ENCODE measurements at places on chromosomes 12 and 14.

DNA sequence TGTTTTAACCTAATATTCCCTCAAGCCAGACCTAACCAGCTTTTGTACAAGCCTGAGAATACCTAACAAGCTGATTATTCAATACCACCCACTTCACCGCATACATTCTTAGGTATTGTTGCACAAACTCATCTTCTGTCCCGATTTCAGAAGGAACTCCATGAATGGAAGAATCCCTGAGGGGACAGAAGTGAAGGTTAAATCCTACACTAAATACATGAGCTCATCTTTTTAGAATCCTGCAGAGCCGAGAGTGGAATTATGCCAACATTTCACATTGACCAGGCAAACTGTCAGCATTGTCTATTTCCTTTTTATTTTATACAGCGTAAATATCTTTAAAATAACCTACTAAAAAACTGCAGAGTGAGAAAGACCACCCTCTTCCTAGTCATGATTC is 140.7 kb upstream of the PRICKLE1 start:
- no peak for DNase-seq

- DNase-seq: no peak
Measured at GRCh38 chr14:91292491-91292890, 48.0 kb upstream of the GPR68 start.

- DNase-seq: no peak
Measured at GRCh38 chr12:6758506-6759095, 5.7 kb upstream of the MLF2 start.

DNA sequence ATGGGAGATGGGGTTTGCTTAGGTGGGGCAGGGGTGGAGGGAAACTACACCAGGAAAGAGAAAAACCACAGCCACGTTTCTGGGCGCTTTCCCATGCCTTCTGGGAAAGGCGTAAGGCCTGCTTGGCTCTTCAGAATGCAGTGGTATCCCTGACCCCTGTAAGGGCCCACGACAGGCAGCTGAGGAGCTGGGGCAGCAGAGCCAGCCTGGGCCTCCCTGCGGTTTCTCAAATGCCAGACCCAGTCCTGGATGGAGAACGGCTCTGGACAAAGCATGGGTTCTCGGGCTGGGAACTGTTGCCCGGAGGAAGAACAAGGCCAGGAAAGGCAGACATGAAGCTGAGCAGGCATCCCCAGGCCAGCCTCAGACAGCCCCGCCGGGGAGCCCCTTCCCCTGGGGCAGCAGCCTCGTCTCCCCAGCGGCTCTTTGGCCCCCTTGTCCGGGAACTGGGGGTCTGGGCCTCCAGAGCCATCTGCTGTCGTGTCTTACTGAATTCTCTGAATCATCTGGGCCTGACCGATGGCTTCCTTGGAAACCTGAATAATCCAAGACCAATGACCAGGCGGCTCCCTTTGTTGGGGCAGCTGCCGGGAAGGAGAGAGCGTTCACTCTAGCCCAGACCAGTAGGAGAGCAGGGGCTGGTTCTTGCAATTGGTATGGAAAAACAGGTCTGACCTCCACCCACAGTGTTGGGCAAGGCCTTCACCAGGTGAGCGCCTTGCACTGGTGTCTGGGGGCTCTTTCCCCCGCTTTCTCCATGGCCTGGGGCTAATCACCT is 64.0 kb upstream of the RIN3 start:
- no peak for DNase-seq

GRCh38 chr12:96250119-96250685 is 56.0 kb downstream of the ELK3 start:
- no peak for DNase-seq

DNA sequence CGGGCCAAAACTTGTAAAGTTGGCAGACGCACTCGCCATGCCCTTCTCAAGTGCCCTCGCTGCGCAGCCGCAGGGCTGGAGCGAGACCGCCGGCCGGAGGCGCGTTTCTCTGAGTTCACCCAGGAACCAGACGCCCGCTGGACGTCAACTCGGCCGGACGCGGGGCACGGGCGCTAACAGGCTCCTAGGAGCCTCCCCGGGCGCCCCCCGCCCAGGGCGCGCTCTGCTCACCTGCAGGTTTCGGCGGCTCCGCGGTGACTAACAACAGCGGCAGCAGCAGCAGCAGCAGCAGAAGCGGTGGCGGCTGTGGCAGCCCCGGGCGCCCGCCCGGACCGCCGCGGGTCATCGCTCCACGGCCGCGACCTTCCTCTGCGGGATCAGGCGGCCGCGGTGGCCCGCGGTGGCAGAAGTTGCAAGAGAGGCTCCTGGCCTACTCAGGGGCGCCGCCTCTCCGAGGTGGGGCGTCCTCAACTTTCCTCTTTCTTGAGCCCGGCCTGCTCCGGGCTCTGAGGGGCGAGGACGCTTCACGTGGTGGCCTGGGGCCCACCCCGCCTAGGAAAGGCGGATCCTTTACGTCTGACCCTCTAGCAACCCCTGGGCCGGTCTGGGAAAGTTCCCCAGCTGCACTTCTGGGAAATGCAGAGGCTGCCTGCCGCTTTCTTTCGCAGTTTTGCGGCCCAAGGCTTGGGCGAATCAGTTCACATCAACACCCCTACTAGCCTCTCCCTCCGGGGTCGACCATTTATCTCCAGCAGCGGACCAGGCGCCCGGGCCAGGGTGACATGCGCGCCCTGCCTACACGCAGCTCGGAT is at the start of gene PLBD1:
Gene PLBD1, minus strand, starts transcription at position 533 of the 812 bp plus-strand sequence. Its CDS starts 187 bp downstream, at position 346.
- peak; percentile 44 for DNase-seq

- DNase-seq: no peak
Measured at GRCh38 chr14:101478796-101479410, 82.4 kb upstream of the DIO3 start.
